NCI-H526 (cell line): ENCODE measurements at places on chromosomes 16 and 17.

DNA sequence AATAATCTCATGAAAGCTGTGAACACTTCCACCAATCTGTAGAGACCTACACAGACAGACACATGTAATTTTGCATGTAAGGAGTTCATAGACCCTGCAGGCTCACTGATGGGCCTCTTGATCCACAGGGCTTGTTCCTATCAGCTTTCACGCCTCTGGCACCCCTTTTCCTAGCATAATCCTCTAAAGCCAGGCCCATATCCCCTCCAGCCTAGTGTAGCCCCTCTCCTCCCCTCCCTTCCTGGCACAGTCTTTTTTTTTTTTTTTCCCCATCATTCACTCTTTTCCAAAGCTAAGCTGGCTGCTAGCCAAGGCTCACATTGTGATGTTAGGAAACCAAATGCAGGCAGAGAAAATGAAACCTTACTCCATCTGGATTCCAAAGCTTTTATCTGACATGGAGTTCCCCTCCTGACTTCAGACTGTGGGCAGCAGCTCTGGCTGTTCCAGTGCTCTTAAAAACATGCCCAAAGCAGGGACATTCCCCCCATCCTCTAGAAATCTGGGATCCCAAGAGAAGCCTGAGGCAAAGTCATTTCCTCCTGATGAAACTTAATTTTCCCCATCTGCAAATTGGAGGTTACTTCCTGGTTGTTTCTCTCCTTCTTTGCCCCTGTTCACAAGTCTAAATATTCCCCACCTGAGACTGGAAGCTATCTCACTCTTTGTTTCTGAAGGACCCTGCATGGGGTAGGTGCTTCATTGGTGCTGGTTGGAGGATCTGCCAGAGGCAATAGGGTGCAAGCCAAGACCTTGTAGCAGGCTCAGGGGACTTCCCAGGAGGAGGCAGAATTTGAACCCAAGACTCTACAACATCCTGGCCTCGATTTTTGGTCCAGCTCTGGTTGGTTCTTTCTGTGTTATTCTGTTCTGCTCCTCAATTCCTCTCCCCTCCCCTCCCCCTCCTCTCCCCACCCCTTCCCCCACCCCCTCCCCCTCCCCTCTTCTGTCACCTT is 9.9 kb upstream of the CCL5 start:
- no peak for DNase-seq

DNA sequence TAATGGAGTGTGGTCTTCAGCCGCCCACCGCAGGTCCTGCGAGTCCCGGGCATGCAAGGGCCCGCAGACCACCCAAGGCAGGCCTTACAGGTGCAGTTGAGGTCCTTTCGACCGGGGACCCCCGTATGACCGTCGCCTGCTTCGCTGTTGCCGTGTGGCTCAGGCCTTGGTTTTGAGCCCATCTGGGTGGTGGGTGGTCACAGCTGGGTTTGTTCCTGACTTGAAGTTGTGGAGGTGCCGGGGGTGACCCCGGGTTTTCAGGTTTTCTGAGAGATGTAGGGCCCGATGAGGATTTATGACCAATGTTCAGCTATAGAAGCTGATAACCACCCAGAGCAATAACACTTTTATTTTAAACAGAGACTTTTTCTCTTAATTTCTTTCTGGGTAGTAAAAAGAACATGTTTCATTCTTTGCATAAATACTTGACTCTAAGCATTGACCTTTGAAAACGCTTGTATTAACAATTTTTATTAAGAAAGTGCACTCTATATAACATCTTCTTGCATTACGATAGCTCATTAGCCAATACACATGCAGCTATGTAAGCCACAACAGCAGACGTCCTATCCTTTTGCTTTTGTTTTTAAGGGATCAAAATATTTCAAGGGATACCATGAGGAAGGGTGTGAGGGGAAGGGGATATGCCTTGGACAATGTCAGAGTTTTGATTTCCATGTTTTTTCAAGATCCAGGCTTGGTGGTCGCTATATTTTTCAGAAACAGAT is 1.9 kb downstream of the FOXL1 start:
- DNase-seq = no peak

GRCh38 chr17:71114911-71115668 is 945.8 kb downstream of the KCNJ2 start:
- no peak for DNase-seq

DNA sequence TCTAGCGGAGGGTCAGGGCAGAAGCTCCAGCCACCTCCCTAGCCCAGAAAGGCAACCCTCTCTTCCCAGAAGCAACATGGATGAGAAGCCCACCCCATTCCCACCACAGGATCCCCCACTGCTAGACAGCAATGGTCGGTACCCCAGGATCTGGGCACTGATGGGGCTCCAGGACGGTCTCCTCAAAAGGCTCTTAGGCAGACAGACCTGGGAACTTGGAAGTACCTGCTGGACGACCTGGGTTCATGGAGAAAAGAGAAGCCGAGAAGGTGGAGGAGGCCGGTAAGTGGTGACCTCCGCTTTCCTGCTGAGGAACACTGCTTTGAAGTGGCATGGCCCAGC is 96.6 kb downstream of the TBC1D16 start:
- no peak for DNase-seq

DNA sequence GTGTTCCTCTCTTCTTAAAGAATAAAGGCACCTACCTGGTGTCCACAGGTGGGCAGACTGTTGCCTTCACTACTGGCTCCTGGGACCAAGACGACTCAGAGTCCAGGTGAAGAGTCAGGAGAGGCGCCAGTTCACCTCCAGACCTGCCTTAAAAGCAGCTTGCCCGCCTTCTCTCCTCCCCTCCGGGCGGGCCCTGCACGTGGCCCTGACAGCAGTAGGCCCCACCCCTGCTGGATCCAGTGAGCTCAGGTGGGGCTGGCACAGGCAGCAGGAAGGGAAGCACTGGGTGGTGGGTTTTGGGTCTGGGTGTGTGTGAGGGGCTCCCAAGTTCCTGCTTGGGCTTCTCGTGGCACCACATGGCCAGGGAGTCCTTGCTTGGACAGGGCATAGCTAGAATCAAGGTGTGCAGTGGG is at the start of gene TNS4:
Gene TNS4, minus strand, starts transcription at position 125 of the 413 bp plus-strand sequence. CDS start 5,198 bp downstream, outside the sequence.
- no peak for DNase-seq

DNA sequence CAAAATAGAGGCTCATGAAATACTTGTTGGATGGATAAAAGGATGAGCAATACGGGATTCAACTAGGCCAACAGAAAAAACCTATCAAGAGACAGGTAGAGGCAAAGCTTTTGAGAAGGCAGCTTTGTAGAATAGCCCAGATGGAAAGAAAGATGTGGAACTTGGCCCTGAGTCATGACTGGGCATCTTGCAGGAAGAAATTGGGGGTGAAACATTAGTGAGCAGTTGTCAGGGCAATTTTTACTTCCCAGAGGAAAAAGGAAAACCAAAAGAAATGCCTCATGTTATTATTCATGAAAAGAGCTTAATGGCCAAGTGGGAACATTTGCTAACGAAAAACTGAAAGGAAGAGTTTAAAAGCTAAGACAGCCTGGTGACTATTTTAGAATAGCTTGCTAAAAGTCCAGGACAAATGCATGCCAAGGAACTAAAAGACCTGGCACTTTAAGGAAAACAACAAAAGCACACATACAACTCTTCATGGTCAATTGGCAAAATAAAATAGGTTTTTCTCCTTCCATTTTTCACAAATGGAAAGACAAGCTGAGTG is 180.1 kb downstream of the HS3ST3A1 start:
- no peak for DNase-seq

- DNase-seq = no peak
Measured at GRCh38 chr17:81616877-81617276, 20.0 kb downstream of the NPLOC4 start.

DNA sequence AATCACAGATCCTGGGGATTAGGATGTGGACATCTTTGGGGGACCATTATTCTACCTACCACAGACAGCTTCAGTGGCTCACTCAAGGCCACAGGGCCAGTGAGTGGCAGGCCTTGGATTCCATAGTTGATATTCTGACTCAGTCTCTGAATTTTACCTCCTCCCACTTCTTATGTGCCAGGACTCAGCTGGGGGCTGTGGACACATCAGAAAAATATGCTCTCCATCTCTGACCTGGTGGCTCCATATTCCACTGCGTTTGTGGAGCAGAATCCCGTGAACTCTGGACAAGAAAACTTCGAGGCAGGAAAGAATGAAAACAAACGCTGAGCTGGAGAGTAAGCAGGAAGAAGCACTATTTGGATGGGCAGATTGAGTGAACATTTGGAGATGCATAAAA is 301.8 kb upstream of the MAF start:
- DNase-seq = no peak

- DNase-seq = peak; percentile 76
Measured at GRCh38 chr16:29806641-29807425, 504 bp downstream of the MAZ start.

DNA sequence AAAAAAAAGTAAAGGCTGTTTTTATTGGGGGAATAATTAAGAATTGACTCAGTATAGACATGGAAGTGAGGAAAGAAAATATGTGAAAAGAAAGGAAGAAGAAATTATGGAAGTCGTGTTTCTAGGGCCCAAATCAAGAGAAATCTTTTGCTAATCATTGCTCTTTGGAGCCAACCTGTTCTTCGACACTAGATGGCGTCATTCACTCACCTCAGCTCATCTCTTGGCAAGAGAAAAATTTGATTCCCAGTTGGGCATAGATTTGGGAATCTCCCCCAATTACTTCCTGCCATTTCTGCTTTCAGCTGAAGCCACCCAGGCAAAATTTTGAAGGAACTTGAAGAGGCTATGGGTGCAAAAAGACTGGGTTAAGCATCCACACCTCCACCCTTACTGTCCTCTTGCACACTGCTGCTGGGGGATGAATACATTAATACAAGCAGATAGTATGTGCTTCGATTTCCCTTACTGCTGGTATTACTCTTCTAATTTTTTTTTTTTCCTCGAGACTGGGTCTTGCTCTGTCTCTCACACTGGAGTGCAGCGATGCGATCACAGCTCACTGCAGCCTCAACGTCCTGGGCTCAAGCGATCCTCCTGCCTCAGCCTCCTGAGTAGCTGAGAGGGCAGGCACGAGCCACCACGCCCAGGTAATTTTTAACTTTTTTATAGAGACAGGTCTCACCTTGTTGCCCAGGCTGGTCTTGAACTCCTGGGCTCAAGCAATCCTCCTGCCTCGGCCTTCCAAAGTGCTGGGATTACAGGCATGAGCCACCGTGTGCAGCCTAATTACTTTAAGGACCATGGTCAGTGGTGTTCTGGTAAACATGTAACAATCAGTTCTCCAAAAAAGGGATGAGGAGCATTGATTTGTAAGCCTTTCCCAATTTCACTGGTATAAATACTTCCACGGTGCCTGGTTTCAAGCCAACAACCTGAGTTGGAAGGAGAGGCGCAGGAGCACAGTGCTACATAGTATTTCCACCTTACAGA is 13.5 kb downstream of the PSMD7 start:
- no peak for DNase-seq

GRCh38 chr17:2500446-2500845 is 11.2 kb downstream of the METTL16 start:
- no peak for DNase-seq

DNA sequence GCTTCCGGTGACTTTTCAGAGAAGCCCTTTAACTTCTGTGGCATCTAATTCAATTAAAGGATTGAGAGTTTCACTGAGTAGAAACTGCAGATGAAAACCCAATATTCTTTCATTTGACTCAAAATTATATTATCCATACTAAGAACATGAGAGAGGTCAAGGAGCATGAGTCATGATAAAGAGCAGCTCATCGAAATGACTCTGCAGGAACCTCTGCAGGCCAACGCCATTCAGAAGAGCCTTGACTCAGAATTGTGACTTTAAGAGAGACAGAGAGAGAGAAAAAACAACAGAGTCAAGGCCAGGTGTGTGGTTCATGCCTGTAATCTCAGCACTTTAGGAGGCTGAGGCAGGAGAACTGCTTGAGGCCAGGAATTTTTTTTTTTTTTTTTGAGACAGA is 417.2 kb upstream of the XYLT1 start:
- no peak for DNase-seq

DNA sequence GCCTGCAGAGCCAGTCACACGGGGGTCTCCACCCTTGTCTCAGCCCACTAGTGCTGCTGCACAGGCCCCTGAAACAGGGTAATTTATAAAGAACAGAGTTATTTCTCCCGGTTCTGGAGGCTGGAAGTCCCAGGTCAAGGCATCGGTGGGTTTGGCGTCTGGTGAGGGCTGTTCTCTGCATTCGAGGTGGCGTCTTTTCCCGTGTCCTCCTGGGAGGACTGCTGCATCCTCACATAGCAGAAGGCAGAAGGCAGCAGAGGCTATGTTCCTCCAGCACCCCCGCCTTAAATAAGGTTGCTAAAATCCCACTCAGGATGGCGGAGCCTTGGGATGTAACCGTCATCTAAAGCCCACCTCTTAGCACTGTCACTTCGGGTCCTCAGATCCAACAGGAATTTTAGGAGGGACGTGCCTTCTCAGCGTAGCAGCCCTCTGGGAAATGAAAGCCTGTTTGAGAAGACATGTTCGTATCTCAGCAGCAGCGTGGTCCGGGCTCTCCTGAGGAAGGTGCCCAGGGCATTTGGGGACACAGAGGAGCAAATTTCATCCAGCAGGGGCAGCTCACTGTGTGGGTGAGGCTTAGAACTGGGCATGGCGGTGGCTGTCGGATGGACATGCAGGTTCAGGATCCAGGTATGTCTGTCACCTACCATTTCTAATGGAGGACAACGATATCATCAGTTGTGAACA is 221.6 kb upstream of the CHMP6 start:
- DNase-seq = no peak

- DNase-seq = no peak
Measured at GRCh38 chr16:11360641-11361373, 15.5 kb downstream of the RMI2 start.

DNA sequence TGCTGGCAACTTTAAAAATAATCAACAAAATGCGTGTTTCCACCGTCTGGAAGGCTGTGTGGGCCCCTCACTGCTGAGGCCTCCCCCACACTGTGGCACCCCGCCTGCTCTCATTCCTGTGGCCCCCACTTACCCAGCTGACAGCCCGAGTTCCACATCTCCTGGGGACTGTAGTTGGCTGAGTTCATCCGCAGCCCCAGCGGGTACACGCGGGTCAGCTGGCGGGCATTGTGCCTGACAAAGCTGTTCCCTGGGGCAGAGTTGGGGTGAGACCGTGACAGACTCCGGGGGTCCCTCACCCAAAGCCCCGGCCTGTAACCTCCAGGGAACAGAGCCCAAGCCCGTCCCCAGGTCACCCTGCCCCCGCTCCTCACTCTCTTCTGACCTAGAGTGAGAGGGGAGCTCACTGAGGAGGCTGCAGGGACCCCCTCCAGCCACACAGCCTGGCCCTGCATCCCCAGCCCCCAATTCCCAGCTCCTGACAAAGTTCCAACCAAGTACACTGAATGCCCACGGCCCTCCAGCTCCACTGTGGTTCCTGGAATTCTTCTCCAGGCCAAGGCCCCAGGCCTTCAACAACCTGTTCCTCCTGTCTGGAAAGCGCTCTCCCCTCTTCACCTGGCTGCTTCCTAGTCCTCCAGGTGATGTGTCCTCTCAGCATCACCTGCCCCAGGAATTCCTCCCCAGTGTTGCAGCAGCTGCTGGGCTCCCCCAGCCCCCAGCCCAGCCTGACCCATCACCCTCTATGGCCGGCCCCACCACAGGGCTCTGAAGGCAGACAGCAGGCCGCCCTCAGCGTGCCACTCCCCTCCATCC is 18.0 kb downstream of the PLCD3 start:
- no peak for DNase-seq

- no peak for DNase-seq
Measured at GRCh38 chr16:4790871-4791270, 2.7 kb upstream of the SEPTIN12 start.

GRCh38 chr16:87363771-87364455 is 19.7 kb downstream of the FBXO31 start:
- DNase-seq = peak; percentile 26
